ENCODE measurements at places on chromosomes 4 and X.

DNA sequence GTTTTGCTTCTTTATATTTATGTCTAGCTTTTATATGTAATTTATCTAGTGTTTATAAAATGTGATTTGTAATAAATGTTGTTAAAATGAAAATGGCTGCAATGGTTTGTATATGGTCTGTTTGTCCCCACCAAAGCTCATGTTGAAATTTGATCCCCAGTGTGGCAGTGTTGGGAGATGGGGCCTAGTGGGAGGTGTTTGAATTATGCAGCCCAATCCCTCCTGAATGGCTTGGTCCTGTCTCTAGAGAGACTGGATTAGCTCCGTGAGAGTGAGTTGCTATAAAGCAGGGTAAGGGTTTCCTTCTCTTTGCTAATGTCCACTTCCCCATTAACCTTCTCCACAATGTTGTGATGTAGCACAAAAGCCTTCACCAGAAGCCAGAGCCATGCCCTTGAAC, 30.0 kb upstream of the JADE3 start:
- DNase-seq, result no peak

- no peak for DNase-seq
These were observed 13.6 kb downstream of the FBXW7 start for GRCh38 chr4:152522245-152522644.

GRCh38 chrX:135528254-135528653, 7.8 kb downstream of the INTS6L start:
- DNase-seq, result no peak

DNA sequence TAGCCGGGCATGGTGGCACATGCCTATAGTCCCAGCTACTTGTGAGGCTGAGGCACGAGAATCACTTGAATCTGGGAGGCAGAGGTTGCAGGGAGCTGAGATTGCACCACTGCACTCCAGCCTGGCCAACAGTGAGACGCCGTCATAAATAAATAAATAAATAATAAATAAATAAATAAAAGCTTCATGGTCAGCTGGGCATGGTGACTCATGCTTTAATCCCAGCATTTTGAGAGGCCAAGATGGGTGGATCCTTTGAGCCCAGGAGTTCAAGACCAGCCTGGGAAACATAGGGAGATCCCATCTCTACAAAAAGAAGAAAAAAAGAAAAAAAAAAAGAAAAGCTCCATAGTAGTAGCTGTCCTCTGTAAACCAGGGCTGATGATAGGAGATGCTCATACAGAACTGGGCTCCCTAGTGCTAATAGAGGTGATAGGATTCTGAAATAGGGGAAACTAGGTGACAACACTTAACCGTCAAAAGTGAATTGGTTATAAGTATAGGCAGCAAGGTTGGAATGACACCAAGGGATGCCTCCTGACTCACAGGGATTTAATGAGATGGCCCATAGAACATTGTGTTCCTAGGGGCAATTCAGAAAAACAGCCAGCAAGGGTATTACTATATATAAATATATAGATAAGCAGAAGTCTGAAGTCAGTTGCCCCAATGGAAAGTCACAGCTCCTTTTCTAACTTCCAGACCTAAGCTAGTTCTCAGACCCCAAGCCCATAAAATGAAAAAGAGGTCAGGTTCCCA, 41.8 kb upstream of the ARHGEF6 start:
- DNase-seq, result no peak

GRCh38 chr4:59704616-59705015, 1495.5 kb upstream of the ADGRL3 start:
- DNase-seq, result no peak

DNA sequence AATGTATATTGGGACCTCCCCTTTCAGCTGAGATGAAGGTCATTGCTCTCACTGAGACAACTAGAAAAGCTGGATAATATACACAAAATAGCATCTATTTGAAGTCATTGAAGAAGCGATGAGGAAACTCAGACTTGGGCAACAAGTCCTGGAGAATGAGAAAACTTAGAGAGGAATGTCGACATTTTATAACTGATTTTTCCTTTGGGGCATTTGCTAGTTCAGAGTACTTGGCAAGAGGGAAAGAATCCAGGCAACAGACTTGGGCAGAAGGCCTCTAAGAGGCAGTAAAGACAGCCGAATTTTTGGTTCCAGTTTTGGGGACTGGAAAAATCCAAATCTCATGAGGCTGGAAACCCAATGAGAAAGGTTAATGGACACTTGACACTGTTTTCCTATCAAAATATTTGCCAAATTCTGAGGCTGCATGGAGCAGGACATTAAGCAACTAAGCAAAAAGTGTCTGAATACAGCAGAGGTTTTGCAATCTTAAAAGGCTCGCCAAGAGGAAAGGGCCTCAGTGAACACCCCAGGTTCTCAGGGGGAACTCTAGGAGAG, 21.0 kb upstream of the ANXA5 start:
- no peak for DNase-seq

DNA sequence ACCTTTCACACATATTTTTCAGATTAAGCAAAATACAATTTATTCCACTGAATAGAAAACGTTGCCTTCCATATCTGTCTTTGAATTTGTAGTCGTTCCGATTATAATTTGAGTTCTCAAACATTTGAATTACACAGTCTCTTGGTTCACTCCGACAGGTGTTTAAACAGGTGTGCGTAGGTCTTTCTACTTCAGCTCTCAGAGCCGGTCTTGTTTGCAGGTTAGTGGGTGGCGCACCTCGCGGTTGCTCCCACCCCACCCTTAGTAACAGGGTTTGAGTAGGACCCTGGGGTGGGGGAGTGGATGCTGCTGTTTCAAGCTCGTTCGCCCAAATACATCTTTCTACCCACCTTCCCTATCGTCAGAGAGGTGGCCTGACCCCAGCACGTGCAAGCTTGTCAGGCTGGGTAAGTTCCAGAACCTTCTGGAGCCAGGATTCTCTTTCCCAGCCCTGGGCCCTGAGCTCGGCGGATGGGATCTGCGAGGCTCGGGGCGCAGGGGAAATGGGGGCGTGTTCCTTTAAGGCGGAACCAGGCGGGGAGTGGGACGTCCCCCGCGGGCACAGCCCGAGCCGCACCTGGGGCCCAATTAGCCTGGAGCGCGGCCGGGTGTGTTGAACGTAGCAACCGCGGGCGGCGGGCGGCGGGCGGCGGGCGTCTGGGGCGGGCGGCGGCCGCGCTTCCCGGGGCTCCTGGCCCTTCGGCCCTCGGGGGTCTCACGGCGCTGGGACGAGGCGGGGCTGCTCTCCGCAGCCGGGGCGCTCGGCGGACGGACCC, at the start of gene FAM149A:
FAM149A (plus strand) TSS at position 591 of the 776 bp plus-strand sequence.
- peak; percentile 25 for DNase-seq

DNA sequence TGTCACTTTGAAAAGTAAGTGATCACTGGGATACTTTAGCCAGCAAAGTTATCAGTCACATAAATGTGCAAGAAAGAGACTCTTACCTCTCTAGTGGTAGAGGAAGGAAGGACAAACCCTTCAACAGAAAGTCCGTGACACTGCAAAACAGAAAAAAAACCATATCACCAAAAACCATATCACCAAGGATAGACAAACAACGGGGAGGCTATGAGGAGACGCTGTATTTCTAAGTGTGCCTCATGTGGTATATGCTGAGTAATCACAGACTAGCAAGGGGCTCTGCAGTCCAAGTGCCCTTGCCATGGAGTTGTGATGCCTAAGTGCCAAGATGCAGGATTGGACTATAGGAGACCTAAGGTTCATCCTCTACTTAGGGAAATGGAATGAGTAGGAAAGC, 11.5 kb upstream of the HDAC8 start:
- no peak for DNase-seq

GRCh38 chr4:104494822-104495559, at the start of gene CXXC4:
TSS of gene CXXC4 (minus strand) at chr4:104494894. CDS start at chr4:104491802, 3,092 bp downstream.
- peak; percentile 66 for DNase-seq
